ENCODE measurements at places on chromosomes 6 and 20. TPM values are rescaled to one million over a fixed set of nuclear protein-coding genes. Genes with fewer than 3 reads are reported as not detected.

ACSS2 gene
- total RNA-seq = 377 TPM

DNA sequence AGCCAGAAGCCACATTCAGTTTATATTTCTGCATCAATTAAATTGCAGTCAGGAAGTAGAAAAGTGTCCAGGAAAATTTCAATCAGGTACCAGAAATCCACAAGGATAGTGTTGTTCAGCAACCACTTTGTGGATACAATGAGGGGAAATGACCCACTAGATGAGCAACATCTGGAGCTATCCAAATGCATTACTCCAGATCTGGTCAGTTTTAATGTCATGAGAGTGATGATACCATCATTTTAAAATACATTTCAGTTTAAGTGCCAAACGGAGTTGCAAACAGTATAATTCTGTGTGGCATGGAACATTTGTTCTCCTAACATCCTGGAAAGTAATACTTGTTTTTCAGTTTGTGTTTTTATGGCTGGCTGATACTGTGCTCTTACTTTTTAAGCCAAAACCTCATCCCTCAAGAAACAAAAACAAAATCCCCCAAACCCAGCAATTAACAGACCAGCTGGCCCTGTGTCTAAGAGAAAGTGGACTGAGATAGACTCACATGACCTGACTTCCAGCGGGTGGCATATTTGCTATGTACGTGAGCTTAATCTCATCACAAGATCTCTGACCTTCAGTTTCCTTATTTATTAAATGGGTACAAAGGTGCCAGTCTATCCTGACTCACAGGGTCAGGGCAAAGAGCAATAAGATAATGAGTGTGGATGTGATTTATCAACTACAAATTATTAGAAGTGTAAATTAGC, 58.8 kb upstream of the CNKSR3 start:
- DNase-seq = no peak
- H3K27ac ChIP-seq = no peak overlapping the region
- no peak overlapping the region for H3K4me3 ChIP-seq
- no peaks in the 10 kb centered on the region for H3K36me3 ChIP-seq
- no peaks in the 10 kb centered on the region for H3K27me3 ChIP-seq

GRCh38 chr6:131061041-131061750, 1.8 kb downstream of the EPB41L2 start:
- DNase-seq = no peak
- H3K36me3 ChIP-seq = no peaks in the 10 kb centered on the region
- H3K27ac ChIP-seq = no peak overlapping the region
- H3K27me3 ChIP-seq = no peaks in the 10 kb centered on the region
- H3K4me3 ChIP-seq = peak overlapping the region; percentile 100
- peaks cover 5% of the 10 kb centered on the region for H3K4me1 ChIP-seq

PPT2 gene
- total RNA-seq = 64.8 TPM

GRCh38 chr6:45692021-45692420, 314.3 kb upstream of the SUPT3H start:
- H3K27ac ChIP-seq = no peak overlapping the region
- H3K36me3 ChIP-seq = no peaks in the 10 kb centered on the region
- no peaks in the 10 kb centered on the region for H3K4me1 ChIP-seq

- H3K4me3 ChIP-seq = no peak overlapping the region
- no peaks in the 10 kb centered on the region for H3K4me1 ChIP-seq
- no peak for DNase-seq
- no peak overlapping the region for H3K27ac ChIP-seq
- H3K27me3 ChIP-seq = no peaks in the 10 kb centered on the region
Measured at GRCh38 chr20:5844063-5844681, 94.0 kb downstream of the SHLD1 start.

DNA sequence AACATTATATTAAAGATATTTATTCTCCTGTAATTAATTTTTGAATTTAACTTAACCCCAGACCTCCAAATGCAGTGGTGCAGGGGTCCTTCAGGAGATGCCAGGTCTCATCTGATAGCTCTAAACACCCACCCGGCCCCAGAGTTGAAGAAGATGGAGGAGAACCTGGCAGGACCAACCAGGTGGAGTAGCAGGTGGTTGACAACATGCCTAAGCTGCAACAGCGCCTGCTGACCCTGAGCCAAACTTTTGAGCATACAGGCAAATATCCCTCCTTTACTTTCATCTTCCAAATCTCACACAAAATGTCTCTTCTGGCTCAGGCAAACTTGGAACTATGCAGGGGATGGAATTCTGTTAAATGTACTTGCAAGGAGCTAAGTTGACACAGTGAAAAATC, 145.3 kb upstream of the TCF21 start:
- H3K36me3 ChIP-seq = no peaks in the 10 kb centered on the region
- no peaks in the 10 kb centered on the region for H3K27me3 ChIP-seq
- DNase-seq = no peak
- H3K4me3 ChIP-seq = no peak overlapping the region
- H3K4me1 ChIP-seq = no peaks in the 10 kb centered on the region
- no peak overlapping the region for H3K27ac ChIP-seq

DNA sequence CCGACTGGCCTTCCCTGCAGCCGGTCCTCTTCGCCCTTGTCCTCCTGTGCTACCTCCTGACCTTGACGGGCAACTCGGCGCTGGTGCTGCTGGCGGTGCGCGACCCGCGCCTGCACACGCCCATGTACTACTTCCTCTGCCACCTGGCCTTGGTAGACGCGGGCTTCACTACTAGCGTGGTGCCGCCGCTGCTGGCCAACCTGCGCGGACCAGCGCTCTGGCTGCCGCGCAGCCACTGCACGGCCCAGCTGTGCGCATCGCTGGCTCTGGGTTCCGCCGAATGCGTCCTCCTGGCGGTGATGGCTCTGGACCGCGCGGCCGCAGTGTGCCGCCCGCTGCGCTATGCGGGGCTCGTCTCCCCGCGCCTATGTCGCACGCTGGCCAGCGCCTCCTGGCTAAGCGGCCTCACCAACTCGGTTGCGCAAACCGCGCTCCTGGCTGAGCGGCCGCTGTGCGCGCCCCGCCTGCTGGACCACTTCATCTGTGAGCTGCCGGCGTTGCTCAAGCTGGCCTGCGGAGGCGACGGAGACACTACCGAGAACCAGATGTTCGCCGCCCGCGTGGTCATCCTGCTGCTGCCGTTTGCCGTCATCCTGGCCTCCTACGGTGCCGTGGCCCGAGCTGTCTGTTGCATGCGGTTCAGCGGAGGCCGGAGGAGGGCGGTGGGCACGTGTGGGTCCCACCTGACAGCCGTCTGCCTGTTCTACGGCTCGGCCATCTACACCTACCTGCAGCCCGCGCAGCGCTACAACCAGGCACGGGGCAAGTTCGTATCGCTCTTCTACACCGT, 6.1 kb downstream of the UBD start:
- no peak overlapping the region for H3K27ac ChIP-seq
- H3K27me3 ChIP-seq = peaks cover 3% of the 10 kb centered on the region
- peak overlapping the region; percentile 48 for H3K4me3 ChIP-seq

DNA sequence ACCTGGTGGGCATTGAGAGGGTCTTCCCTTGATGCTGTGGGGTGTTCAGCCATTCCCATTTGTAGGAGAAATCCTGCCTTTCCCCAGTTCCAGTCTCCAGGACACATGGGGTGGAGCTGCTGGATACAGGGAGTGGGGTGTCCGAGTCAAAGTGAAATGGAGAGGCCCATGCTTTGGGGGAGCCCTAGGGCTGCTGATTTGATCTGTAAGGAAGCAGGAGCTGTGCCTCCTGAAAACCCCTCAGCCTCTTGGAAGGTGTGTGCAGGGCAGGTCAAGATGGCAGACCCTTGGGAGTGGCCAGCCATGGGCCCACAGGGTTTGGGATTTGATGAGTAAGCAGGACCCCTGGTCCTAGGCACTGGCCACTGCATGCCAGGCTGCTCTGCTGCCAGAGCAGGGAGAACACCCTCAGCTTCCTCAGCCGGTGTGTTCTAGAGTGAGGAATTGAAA, 82.0 kb downstream of the SERAC1 start:
- H3K27me3 ChIP-seq = no peaks in the 10 kb centered on the region
- no peaks in the 10 kb centered on the region for H3K4me1 ChIP-seq
- H3K27ac ChIP-seq = no peak overlapping the region
- H3K4me3 ChIP-seq = no peak overlapping the region
- DNase-seq = no peak

- no peaks in the 10 kb centered on the region for H3K36me3 ChIP-seq
- DNase-seq = no peak
- no peak overlapping the region for H3K27ac ChIP-seq
- H3K4me3 ChIP-seq = no peak overlapping the region
Measured at GRCh38 chr6:4649728-4650127, 126.5 kb upstream of the CDYL start.

- no peak overlapping the region for H3K4me3 ChIP-seq
- no peaks in the 10 kb centered on the region for H3K27me3 ChIP-seq
- H3K36me3 ChIP-seq = no peaks in the 10 kb centered on the region
- H3K27ac ChIP-seq = no peak overlapping the region
- no peak for DNase-seq
Measured at GRCh38 chr6:136464874-136465273, 85.3 kb downstream of the MAP7 start.

GRCh38 chr6:38193481-38194281, 374.2 kb downstream of the ZFAND3 start:
- H3K27ac ChIP-seq = no peak overlapping the region
- peaks cover 7% of the 10 kb centered on the region for H3K4me1 ChIP-seq
- H3K4me3 ChIP-seq = no peak overlapping the region

ZNF391 gene
- total RNA-seq = 1.1 TPM

All from upper lobe of left lung (tissue), 6 donors.